Coronary artery (tissue), 2 donors: ENCODE measurements at places on chromosomes 11 and 22.

GRCh38 chr11:10990637-10991193, 132.9 kb upstream of the ZBED5 start:
- no peak for DNase-seq

GRCh38 chr11:21040630-21041029, 371.2 kb downstream of the NELL1 start:
- no peak for DNase-seq

- DNase-seq, result no peak
These were observed 129.9 kb downstream of the KCNC1 start for GRCh38 chr11:17864478-17864941.

DNA sequence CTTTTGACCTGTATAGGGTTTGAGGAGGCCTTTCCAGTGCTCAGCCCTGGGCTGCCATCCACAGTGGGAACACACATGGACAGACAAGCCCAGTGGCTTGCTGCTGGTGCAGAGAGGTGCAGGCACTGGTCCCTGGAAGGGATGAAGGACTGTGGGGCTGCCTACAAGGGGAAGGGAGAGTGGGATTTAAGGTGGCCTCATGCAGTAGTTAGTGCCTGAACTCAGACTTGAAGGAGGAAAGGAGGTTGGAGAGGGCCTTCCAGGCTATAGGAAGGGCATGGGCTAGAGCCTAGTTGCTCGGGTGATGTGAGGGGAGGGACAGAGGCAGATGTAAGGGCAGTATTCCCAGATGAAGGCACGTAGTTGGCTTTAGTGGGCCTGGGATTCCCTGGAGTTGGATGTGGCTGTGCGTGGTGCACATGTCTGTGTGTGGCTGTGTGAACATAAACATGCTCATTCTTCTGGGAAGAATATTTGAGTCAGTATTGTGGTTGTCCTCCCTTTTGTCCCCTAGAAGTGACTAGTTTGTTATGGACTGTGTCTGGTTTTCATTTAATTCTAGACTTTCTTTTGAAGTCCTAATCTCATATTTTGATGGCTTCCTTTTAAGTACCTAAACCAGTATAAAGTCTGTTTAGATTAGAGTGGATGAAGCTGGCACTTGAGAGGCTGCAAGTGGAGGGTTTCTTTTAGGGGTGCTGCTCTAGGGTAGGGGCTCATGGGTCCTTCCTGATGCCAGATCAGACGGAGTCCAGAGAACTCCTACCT, 18.4 kb downstream of the YDJC start:
- DNase-seq, result no peak

- DNase-seq, result no peak
These were observed 12.3 kb upstream of the OR56A3 start for GRCh38 chr11:5929571-5930368.

GRCh38 chr22:49046546-49047361, 780.9 kb downstream of the BRD1 start:
- no peak for DNase-seq

- DNase-seq, result no peak
These were observed 615.7 kb downstream of the BRD1 start for GRCh38 chr22:49212002-49212401.

DNA sequence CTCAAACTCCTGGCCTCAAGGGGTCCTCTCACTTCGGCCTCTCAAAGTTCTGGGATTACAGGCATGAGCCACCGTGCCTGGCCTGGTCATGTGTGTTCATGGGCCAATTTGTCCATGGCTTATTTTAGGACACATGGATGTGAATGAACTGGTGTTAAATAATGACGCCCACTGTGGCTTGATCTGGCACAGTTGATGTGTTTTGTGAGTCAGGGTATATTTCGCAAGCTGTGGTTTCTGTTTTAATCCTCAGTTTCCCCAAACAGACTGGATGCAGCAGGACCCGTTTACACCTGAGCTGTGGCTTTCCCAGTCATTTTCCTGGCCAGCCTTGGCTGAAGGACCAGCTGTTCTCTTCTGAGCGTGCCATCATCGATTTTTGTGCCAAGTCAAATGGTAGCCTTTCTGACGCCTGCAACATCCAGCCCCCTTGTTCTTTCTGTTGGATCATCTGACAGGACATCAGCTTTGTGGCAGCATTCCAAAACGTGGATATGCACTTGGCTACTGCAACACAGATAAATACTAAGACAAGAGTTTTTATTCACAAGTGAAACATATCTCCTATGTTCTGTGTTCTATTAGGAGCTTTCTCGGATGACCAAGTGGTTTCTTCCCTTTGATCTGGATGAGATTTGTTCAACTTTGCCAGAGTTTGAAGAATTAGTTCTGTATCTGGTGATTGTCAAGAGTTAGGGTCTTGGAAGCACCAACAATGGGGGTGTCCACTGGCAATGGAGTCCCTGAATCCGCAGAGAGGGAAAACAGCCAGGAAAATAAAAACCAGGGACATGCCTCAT, 40.0 kb upstream of the SEPTIN5 start:
- no peak for DNase-seq

DNA sequence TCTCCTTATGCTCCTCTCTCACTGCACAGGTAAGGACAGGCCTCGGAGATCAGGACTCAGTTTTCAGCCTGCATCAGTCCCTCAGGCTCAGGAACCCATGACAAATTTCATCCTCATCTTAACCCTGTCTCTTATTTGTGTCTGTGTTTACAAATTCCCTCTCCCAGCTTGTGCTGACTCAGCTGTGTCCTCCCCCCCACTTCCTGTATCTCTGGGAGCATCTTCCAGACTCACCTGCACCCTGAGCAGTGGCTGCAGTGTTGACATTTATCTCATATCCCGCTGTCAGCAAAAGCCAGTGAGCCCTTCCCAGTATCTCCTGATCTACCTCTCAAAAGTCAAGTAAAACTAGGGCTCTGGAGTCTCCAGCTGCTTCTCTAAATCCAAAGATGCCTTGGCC, 65.6 kb upstream of the VPREB1 start:
- DNase-seq, result peak; percentile 24

DNA sequence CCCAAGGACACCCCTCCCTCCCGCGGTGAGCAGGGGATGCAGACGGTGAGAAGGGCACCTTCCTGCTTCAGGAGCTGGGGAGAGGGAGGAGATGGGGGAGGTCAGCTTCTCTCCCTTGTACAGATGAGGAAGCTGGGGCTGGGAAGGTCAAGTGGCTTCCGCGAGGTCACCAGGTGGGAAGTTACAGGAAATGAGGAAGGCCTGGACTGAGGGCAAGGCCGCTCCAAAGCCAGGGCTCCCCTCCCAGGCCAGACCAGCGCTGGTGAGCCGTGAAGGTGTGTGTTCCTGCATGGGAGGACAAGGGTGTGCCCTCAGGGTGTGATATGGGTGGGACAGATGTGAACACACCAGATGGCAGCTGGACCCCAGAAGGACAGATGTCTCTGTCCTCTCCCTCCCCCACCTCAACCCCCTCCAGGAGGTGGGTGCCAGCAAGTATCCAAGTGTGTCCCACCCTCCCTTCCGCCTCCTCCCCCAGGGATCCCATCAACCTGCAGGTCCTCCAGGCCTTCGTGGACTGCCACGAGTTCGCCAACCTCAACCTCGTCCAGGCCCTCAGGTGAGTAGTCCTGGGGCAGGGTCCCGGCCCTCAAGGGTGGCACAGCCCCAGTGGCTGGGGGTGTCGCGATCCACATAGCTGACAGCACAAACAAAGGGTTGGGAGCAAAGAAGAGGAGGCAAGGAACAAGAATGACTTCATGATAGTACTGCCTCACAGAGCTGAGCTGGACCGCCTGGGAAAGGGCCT, 16.6 kb downstream of the CYTH4 start:
- no peak for DNase-seq

DNA sequence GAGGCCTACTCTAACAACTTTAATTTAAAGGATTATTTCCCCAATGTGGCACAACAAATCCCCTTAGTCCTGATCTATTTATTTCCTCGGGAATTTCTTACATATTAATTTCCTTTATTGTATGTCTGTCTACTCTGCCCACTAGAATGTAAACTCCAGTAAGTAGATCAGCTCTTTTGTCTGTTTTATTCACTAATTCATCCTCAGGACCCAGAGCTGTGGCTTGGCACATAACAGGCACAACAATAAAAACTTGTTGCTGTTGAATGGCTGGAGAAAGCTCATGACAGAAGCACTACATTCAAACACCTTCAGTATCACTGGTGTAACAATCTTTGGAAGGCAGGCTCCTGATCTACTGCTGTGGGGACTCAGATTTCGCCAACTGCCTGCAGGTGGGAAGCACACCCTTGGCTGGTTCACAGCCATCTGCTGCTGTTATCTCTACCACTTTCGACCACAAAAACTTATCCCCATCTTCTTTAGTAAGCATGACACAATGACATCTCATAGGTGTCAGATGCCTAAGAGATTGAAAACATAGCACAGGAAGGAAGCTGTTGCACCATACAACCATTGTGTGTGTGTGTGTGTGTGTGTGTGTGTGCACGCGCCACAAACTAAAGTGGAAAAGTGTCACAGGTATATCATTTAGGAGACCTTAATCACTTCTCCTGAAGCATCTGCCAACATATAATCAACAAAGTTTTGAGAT, 11.9 kb downstream of the HIRA start:
- no peak for DNase-seq

GRCh38 chr11:2366733-2367132, 10.4 kb upstream of the CD81 start:
- no peak for DNase-seq

- DNase-seq, result no peak
These were observed 76.8 kb upstream of the BDNF start for GRCh38 chr11:27777033-27777432.

- no peak for DNase-seq
These were observed 126.4 kb upstream of the RASSF10 start for GRCh38 chr11:12882670-12883069.

DNA sequence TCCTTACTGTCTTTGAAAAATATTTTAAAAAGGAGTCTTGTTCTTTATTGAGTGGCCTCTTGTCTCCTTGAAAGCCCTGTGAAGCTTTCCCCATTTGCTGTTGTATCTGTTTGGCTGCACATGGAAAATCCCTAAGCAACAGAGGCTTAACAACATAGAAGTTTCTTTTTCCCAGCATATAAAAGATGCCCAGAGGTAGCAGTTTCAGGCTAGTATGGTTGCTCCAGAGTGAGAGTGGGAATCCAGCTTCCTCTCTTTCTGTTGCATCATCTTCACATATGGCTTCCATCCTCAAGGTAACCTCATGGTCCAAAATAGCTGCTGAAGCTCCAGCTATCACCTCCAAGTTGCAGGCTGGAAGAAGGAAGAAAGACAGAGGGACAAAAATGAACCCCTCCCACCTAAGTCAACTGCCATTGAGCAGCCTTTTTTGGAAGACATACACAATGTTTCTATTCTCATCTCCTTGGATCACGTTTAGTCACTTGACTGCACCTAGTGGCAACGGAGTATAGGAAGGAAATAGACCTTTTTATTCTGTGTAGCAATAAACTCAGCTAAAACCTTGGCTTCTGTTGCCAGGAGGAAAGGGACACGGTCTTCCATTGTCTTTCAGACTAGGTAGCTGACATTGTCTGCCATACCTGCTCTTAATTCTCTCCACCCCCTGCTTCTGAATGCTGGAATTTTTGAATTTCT, 5.3 kb downstream of the CSF2RB start:
- DNase-seq, result no peak

- peak; percentile 98 for DNase-seq
These were observed 2.7 kb upstream of the NEAT1 start for GRCh38 chr11:65419772-65420481.

- peak; percentile 31 for DNase-seq
These were observed 146.3 kb downstream of the SNX19 start for GRCh38 chr11:130769782-130770535.

- peak; percentile 28 for DNase-seq
These were observed 78.2 kb downstream of the PPFIBP2 start for GRCh38 chr11:7591987-7592386.
